ENCODE measurements at places on chromosomes 1 and 21. TPM values are rescaled to one million over a fixed set of nuclear protein-coding genes. Genes with fewer than 3 reads are reported as not detected.

- DNase-seq, result peak; percentile 72
Measured at GRCh38 chr1:85585799-85586198, 5.2 kb downstream of the CCN1 start.

DNA sequence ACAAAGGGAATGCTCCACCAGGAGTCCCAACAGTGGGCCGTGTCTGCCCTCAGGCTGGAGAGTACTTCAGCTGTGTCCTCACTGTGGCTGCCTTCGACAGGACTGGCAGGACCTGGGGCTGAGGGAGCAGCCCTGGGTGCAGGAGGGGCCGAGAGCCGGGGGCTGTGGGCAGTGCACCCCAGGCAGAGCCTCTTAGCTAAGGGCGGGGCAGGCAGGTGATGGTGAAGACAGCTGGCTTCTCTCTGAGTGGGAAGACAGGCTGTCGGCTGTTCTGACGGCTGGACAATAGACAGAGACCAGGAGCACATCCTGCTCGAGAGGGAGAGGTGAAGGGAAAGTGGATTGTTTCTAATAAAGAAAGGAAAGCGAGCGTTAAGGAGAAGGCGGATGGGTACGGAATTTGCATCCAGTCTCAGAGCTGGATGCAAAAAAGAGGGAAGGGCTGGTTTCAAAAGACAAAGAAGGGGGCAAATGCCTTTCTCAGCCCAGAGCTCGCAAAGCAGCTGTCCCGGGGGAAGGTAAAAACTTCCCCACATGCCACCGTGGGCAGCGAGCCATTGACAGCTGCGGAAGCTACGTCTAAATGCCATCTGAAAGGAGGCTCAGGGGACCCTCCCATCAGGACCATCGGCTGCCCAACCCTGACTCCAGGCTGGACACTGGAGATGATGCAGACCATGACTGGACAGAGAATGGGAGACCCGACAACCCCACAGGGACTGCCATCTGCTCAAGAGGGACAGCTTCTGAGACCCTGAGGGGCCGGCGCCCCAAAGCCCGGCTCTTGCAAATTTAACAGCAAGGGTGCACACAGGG is 92.0 kb downstream of the STUM start:
- DNase-seq, result no peak

DNA sequence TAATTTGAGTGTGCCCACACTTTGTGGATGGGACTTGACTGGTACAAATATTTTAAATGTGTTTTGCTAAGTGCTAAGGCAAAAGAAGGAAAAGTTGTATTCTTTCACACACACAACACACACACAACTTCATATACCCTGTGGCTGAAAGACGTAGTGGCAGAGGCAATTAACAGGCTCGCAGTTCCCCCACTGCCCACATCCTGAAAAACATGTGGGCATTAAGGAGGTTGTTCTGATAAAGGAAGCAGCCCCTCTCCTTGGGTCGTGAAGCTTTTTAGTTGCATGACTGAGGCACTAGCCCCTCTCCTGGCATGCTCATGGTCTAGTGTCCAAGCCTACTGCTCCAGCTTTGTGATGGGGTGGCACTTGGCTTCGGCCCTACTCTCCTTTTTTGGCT is 14.3 kb upstream of the ADAM30 start:
- no peak for DNase-seq

- DNase-seq, result peak; percentile 63
Measured at GRCh38 chr21:37365517-37366481, 774 bp upstream of the DYRK1A start.

DNA sequence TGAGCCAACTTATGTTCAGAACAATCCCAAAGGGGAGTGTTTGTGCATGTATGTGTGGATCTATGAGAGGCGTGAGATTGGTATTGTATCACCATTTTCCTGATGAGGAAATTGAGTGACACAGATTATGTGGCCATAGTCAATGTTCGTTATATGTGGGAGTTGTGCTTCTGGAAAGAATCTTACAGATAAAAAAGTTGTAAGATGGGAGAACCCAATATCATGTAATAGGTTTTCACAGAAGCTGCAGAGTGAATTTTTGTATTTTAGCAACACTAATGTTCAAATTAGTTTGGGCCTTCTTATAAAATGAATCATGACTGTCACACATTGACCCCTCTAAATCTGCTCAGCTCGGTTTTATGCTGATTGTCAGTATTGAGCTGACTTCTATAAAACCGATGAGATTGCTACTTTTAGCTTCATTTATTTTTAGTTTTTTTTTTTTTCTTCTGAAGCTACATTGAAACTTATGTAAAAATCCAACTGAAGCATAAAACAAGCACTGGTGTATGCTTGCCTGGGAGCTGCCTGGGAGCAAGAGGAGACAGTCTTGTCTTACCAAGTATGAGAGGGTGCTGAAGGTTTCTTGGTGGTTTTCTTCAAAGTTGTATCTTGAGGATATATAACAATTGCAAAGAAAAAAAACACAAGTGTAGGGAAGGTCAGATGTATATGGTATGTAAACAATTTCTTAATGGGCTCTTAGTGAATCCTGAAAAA is 4.1 kb downstream of the RWDD3 start:
- no peak for DNase-seq

GRCh38 chr21:17712887-17713286 is 100.2 kb upstream of the BTG3 start:
- DNase-seq, result no peak

The DSCAM gene
- total RNA-seq, result not detected
